Stimulated activated CD4-positive, alpha-beta T cell treated with anti-CD3 and anti-CD28 coated beads, Interleukin-12 subunit alpha, Interleukin-12 subunit beta, amount 100 ng/mL, for 24 hours (primary cell): ENCODE measurements at places on chromosomes 5 and 9.

GRCh38 chr5:80146046-80146445 is 109.8 kb downstream of the SERINC5 start:
- no peak for DNase-seq

- no peak for DNase-seq
Observed at GRCh38 chr5:136816327-136816726, 451.0 kb upstream of the TRPC7 start.

DNA sequence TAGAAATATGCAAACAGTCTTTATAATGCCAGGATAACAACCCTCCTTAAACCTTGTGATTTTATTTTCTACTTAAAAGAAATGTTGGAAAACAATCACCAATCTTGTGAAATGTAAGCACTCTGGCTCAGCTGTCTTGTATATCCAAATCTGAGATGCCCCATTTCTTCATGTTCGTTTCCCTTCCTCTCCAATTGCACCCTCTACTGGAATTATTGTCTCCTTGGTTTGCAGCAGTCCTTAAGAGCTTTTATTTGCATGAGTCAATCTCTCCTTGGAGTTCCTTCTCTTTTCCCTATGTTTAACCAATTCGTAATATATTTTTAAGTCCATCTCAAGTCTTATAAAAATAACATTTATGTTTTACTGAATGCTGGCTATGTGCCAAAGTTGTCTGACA is 362.0 kb upstream of the CDH10 start:
- no peak for DNase-seq

- no peak for DNase-seq
Observed at GRCh38 chr5:55440188-55440646, 94.5 kb downstream of the PLPP1 start.

DNA sequence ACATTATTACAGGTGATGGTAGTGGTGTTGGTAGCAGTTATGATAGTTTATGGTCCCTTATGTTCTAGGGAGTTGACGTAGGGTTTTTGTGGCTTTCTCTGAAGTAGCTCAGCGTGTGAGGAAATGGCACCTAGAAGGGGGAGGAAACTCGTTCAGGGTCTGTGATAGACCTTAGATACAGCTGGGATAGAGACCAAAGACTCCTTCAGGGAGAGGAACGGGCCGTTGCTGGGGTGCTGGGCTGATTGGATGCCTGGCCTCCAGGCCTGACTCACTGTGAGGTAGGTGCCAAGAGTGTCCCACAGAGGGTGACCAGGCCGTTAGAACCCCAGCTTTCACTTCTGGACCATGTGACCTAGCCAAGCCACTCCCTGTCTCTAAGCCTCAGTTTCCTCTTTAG is 96.6 kb downstream of the DAB2IP start:
- DNase-seq, result no peak

GRCh38 chr5:136521696-136522095 is 156.4 kb upstream of the TRPC7 start:
- DNase-seq, result no peak

- DNase-seq, result no peak
Observed at GRCh38 chr5:147512659-147513379, 3.0 kb upstream of the DPYSL3 start.

- no peak for DNase-seq
Observed at GRCh38 chr9:136589766-136590763, 44.2 kb upstream of the NOTCH1 start.

- no peak for DNase-seq
Observed at GRCh38 chr9:79857188-79857587, 285.4 kb downstream of the TLE4 start.

DNA sequence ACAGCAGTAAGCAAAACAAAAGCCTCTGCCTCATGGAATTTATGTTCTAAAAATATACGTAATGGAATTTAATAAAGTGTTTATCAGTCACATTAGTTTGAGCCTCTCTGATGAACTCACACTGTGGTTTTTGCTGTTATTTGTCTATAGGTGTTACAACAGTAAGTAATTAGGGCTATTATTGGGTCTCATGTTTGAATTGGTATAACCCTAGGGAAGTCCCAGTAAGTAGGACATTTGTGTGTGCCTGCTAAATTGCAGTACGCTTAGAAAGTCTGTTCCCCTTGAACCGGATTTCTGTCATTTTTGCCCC is 197.6 kb downstream of the NR3C1 start:
- DNase-seq, result no peak

DNA sequence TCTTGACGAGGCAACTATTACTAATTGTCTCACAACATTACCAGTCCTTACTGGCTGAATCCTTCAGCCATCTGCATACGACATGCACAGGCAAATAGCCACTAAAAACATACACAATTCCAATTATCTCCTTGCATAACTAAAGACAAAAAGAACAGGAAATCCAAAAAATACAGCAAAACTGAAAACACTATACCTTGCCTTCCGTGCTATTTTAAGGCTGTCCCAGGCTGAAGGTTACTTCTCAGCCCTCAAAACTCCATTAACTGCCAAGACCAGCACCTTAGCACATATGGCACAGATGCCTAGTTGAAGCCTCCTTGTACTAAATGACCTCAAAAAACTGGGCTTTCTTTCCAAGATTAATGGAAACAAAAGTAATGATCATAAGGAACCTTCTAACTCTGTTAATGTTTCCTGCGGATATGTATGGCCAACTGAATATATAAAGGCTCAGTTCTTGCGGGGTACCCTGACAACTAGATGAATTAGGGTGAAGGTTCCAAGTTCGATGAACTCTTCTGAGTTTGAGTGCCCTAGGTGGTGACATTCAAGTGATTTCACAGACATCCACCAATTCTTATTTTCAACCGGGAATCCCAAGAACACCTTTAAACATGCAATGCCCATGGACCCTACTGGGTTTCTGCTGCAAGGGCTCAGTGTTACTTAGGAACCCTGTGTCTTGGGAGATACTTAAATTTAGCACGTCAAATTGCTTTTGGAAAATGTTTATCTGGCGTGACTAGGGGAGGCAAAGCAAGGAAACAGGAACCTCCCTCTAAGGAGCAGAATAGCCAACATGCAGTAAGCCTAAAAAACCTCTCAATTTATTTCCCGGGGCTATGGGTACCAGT is 455.3 kb downstream of the RAB3C start:
- DNase-seq, result no peak

DNA sequence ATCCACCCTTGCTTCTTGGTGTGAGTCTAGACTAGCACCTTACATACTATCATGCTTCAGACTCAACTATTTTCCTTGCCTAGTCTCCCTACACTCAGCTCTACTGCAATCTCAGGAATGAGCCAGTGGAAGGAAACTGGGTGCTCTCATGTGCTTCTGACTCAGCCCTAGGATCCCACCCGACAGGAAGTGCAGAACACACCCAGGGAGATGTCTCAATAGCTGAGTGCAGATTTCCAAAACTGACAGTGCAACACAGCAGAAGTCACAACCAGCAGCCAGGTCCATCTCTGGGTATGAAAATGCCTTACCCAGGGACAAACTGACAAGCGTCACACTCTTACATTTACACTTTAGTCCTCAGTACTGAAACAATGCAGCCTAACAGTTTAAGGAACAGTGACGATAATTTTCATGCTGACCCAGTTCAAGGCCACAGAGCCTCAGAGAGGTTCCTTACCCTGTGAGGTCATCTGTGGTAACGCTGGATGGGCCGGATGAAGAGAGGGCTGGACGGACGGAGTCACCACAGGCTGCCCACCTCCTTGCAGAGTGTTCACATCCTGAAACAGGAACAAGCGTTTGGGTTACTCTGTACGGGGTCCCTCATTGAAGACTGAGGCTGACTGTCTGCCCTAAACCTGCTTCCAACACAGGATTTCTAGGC is 33.0 kb downstream of the FKBP15 start:
- DNase-seq, result no peak

- DNase-seq, result no peak
Observed at GRCh38 chr9:94867842-94868312, 141.4 kb downstream of the AOPEP start.

DNA sequence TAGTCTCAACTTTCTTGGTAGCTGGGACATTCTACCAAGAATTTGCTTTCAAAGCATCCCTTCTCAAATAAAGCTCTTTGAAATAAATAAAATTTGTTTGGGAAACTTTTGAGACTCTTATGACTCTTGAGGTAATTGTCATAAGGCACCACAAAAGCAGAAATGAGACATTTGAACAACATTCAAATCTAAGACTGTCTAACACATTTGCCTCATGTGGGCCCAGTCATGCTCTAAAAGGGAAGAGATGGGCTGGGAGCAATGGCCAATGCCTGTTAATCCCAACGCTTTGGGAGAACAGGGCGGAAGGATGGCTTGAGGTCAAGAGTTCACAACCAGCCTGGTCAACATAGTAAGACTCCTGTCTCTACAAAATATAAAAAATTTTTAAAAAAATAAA is 26.4 kb downstream of the SLC31A2 start:
- no peak for DNase-seq

GRCh38 chr9:96136992-96137670 is 164.8 kb downstream of the HSD17B3 start:
- no peak for DNase-seq

- DNase-seq, result peak; percentile 13
Observed at GRCh38 chr5:87020099-87020934, 247.4 kb upstream of the RASA1 start.

GRCh38 chr5:56669534-56670483 is 145.5 kb upstream of the MAP3K1 start:
- DNase-seq, result peak; percentile 8

- DNase-seq, result no peak
Observed at GRCh38 chr5:90690307-90690706, 131.7 kb downstream of the ADGRV1 start.

DNA sequence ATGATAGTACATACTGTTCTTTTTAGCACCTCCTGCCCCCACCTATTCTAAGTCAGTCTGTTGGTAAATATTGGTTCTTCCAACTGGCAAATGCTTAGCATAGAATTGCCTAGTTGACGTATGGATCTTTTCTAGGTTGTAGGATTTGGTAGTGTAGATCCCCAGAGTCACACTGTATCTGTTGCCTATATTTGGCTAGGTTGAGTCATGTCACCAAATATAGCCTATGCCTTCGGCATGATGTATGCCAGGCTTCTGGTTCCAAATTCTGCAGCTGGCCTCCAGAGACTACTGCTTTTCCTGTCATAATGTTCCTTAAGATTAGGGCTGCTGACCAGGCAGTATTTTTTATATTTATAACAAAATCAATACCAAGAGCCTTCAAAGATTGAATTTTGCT is 38.2 kb downstream of the CPEB4 start:
- DNase-seq, result no peak

GRCh38 chr5:35443803-35444595 is 173.7 kb upstream of the SPEF2 start:
- no peak for DNase-seq

GRCh38 chr9:70228118-70228517 is 30.7 kb upstream of the SMC5 start:
- no peak for DNase-seq

- DNase-seq, result no peak
Observed at GRCh38 chr5:151695464-151695863, 8.7 kb upstream of the SPARC start.

DNA sequence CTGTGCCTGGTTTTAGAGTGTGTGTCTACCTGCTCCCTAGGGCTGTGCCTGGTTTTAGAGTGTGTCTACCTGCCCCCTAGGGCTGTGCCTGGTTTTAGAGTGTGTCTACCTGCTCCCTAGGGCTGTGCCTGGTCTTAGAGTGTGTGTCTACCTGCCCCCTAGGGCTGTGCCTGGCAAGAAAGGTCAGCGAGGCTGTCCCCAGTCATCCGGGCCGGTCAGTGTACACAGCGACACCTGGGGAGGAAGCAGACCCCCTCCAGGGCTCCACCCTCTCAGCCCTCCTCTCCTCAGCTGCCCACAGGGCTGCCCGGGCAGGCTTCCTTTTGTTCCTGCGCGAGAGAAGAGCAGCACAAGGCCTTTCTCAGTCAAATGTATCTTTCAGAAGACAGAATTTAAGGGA is 4.1 kb downstream of the NRARP start:
- no peak for DNase-seq

GRCh38 chr5:149878371-149878770 is 66.2 kb downstream of the PDE6A start:
- DNase-seq, result no peak

GRCh38 chr5:98050583-98050982 is 722.9 kb upstream of the RGMB start:
- no peak for DNase-seq

- peak; percentile 22 for DNase-seq
Observed at GRCh38 chr5:68315679-68316271, 100.2 kb downstream of the PIK3R1 start.

DNA sequence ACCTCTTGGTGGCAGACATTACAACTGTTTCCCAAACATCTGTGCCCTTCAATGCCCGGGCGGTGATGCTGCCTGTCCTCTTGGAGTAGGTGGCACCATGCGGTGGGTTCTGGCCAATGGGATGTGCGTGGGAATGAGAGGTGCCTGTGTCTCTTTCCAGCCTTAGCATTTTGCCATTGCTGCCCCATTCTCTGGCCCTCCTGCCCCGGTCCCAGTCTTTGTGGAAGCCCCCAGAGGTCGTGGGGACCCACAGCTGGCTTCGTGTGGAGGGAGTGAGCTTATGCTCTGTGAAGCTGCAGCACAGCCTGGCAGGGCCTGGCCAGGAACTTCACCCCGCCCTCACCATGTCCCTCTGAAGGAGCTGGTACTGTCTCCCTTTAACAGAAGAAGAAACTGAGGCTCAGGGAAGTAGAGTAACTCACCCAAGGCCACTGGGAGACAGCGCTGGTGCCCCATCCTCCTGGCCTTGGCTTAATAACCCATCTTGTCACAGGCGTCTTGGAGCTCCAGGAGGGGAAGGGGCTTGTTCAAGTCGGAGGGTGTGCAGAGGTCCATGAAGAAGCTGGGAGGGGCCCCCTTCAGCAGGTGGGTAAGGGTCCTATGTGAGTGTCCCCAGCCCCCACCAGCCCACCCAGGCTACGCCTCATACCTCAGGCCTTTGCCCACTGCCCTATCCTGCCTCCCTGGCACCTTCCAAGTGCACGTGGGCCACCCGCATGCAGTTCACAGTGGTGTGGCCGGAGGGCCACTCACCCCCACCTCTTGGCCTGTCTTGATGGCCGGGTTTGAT is 173.6 kb downstream of the GAPVD1 start:
- DNase-seq, result no peak

- no peak for DNase-seq
Observed at GRCh38 chr9:135198586-135199285, 111.3 kb downstream of the OLFM1 start.

DNA sequence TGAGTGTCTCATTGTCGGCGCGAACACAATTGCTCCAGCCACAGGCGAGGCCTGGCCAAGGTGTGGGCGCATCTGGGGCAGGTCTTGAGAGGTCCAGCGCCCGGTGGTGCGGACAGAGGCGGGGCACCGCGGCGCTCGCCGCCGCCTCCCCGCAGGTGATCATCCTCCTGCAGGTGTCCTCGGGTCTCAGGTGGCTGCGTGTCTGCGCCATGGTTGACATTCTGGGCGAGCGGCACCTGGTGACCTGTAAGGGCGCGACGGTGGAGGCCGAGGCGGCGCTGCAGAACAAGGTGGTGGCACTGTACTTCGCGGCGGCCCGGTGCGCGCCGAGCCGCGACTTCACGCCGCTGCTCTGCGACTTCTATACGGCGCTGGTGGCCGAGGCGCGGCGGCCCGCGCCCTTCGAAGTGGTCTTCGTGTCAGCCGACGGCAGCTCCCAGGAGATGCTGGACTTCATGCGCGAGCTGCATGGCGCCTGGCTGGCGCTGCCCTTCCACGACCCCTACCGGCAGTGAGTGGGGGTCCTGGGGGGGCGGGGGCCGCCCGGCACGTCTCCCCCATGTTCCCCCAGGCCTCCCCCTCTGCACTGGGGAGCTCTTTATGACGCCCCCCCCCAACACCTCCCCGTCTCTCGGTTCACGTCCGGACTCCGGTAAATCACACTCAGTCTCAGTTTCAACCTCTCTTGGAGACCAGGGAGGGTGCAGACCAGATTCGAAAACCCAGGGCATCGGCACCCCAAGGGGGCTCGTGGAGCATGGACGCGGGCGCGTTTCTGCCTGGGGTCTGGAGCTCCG is 446 bp downstream of the NXNL2 start:
- DNase-seq, result no peak

- no peak for DNase-seq
Observed at GRCh38 chr9:101130054-101130453, 101.5 kb downstream of the PLPPR1 start.
